ENCODE measurements at places on chromosomes 11 and 22.

- no peak for DNase-seq
Measured at GRCh38 chr22:47177334-47177815, 414.9 kb downstream of the TBC1D22A start.

DNA sequence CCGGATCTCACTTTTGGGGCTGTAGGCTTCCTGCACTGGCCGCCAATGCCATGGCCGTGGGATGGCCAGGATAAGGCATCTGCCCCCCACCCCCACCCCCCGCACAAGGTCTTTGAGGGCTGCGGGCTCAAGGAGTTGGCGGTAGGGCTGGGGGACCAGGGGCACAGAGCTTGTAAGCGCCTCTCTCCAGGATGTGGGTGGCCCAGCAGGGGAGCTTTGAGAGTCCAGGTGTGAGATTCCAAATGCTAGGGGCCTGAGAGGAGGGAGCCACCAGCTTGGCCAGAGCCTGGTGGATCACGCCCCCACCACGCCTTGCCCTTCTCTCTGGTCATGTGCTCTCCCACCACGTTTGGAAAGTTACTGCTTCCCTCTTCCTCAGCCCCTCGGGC is 5.0 kb downstream of the CD81 start:
- DNase-seq: no peak

- no peak for DNase-seq
Measured at GRCh38 chr22:44133161-44133560, 47.6 kb upstream of the PARVG start.

- no peak for DNase-seq
Measured at GRCh38 chr22:28817919-28818859, 17.8 kb upstream of the XBP1 start.

DNA sequence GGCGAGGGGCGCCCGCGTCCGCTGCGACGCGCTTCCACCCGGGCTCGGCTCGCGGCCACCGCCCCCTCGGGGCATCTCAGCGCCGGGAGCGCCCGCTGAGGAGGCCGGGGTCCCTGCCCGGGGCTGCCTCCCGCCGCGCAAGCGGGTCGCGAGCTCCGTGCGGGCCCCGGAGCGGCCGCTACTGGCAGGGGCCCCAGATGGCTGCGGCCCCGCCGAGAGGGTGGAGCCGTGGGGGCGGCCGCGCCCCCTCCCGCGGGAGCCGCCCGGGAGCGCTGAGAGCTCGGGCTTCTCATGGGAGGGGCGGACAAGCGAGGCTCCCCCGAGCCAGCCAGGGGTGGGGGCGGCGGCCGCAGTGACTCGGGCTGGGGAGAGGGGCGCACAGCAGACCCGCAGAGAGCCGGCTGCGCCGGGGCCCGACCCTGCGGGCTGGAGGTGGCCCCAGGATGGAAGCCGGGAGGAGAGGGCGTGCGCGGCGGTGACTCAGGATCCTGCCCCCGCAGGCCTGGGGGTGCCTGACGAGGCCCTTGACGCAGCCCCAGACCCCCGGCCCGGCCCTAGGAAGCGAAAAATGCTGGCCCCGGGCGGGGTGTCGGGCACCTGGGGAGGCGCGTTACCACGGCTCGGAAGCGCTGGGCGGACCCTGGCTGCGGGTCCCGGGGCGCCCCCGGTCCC is 603 bp upstream of the ZFTA start:
- DNase-seq: no peak

GRCh38 chr11:78408619-78409018 is 9.0 kb downstream of the GAB2 start:
- DNase-seq: no peak

GRCh38 chr11:103257360-103257759 is 148.1 kb downstream of the DYNC2H1 start:
- no peak for DNase-seq

- DNase-seq: no peak
Measured at GRCh38 chr22:49547751-49548239, 279.9 kb downstream of the BRD1 start.

DNA sequence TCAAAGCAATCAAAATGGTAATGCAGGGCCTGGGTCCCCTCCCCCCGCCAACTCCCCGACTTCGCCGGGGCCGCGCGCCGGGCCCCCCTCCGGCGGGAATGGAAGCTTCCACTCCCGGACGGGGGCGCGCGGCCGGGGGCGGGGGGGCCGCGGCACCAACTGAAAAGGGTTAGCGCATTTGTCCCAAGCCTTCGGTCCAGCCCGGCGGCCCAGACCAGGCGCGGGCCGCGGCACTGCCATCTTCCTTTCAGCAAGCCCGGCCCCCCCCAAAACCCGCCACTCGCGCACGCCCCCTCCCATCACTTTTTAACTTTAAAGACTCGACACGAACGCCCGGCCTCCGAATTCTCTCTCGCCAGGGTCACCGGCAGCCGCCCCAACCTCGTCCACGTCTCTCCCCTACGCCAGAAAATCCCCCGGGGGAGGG is 2.8 kb downstream of the PHF21B start:
- DNase-seq: no peak

DNA sequence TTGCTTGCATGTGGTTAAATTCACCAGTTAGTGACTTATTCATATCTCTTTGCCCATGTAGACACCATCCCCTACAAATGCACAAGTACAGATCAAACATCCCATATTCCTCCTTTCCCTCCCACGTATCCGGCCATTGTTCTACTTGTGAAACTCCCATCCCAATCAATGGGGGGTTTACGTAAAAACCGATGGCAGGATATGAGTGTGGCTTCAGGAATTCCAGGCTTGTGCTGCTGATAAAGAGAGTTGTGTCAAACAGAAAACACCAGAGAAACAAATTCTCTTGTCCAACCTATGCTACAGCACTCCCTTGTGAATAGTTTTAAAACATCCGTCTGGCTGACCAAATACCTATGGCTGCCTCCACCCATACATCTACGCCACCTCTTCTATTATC is 15.5 kb downstream of the FLI1 start:
- DNase-seq: no peak

GRCh38 chr11:93396316-93396715 is 65.8 kb downstream of the DEUP1 start:
- DNase-seq: no peak

- no peak for DNase-seq
Measured at GRCh38 chr11:61488651-61489291, 19.8 kb upstream of the LRRC10B start.

- no peak for DNase-seq
Measured at GRCh38 chr22:37312549-37313183, 30.4 kb downstream of the CYTH4 start.

GRCh38 chr11:11313426-11313825 is 39.6 kb downstream of the CSNK2A3 start:
- no peak for DNase-seq

DNA sequence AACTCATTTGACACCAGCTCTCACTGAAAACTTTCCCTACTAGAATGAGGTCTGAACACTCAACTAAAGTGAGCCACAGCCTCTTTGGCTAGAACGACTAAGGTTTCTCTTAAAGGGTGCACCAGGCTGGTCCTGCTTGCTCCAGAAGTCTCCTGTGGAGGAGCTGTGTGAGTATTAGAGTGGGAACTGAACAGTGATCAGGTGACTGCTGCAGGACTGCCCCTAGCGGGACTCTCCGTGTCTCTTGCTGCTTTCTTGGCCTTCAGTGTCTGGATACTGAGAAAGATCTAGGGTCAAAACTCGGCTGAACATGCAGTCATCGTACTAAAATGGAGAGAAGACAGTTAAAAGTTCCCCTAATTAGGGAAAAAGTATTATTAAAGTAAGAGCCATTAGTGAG is 34.6 kb downstream of the FAM118A start:
- DNase-seq: no peak

DNA sequence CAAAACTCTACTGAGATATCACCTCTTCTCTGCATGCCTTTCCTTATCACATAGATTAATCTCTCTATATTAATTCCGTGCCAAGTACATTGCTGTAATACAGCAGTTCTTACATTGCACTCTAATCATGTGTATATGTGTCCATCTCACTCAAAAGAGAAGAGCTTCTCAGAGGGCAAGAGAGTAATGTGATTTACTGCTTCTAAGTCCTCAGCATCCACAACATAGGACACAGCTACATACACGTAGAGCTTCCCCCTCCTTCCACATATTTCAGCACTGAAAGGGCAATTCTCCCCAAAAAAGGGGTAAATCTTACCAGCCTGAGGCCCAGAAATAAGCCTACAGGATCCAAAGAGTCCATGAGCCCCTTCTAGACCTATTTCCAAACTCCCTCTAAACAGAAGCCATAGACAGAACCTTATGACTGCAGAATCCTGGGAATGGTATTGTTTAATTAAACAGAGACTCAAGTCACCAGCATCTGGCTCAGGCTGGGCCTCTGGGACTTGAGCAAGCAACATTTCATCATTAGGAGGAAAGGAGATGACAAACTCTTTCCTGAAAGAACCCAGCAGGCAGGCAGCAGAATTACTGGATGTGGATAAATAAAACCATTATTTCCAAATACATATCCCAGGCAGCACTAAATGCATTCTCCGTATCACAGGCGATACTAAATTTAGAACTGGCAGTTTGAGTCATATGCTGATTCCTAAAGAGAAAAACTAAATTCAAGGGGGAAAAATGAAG is 87.2 kb downstream of the KCNC1 start:
- DNase-seq: no peak

- DNase-seq: no peak
Measured at GRCh38 chr11:1198561-1199240, 24.2 kb upstream of the MUC5B start.

GRCh38 chr11:119816660-119817059 is 87.7 kb upstream of the NECTIN1 start:
- DNase-seq: no peak

DNA sequence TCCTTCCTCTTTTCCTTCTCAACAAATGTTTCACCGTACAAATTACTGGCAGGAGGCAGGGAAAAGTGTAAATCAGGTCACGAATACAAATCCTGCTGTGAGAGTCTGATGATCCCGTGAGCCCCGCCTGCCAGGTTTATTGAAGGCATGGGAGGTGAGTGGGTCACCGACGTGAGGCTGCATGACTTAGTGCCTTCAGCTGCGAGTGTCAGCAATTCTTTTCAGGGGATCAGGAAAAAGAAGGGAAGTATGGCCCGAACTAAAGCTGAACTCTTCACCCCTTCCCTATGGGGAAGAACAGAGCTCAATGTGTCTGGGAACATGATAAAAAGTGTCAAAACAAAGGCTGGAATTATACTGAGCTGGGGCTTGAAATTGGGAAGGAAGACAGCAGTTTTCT is 166.2 kb downstream of the OPCML start:
- no peak for DNase-seq

DNA sequence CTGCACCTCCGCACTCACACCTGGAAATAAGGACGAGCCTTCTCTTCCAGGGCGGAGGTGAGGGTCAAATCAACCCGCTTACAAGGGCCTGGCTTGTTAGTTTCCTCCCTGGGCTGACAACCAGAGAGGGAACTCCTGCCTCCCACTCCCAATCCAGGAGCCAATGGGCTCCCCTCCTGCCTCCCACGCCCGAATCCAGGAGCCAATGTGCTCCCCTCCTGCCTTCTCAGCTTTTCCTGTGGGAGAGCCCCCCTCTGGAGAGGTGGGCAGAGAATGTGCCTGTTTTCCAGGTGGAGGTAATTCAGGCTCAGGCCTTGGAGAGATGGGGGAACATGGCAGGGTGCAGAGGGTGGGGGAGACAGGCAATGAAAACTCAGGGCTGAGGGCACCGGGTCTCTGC is 53.7 kb upstream of the TTLL12 start:
- DNase-seq: no peak

DNA sequence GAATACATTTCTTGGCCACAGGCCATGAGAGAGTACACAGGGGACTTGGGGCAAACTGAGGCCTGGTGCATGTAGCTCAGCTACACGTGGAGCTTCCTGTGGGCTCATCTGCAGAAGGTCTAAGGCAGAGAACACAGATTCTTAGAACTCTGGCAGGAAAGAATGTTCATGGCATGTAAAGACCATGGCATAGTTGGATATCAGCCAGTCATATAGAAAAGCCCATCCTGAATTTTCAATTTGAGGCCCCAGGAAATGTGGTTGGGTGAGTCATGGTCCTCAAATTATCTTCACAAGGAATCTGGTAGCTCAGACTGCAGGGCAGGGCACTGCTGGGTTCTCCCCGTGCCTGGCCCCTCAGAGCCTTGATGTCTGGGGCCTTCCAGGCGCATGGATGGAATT is 13.7 kb upstream of the ST3GAL4 start:
- no peak for DNase-seq

DNA sequence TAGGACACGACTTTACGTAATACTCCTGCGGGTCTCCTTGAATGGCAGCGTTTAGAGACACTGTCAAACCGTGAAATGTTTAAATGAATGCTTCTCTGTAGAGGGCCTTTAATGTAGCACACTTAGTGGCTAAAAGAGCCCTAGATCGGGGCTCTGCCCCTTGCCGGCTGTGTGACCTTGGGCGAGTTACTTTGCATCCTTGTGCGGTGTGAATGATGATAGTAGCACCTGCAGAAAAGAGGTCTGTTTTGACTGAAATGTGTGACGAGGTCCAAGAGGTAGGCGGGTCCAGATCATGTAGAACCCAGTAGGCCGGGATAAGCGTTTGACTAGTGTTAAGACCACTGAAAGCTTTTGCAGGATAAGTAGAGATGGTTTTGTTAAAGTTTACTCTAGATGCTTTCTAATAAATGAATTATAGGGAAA is 866 bp downstream of the MED17 start:
- DNase-seq: no peak

DNA sequence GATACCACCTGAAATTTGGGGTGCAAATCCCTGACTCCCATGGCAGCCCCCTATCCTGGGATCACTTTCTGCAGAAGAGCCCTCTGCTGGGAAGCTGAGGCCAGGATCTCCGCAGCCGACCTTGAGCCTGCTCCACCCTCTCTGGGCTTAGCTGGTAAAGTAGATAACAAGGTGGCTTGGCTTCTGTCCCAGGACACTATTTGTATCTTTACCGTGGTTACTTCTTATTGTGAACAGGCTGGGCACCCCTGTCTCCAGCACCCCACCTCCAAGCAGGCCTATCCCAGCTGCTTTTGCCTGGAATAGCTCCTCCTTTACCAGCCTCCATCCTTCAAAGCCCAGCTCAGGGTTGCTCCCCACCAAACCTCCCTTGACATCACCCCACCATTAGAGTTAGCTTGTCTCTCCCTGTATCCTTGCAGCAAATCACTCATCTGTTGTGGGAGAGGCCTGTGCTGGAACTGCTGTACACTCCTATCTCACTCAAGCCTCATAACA is 35.2 kb upstream of the P2RY2 start:
- no peak for DNase-seq

- no peak for DNase-seq
Measured at GRCh38 chr22:48886604-48887393, 940.9 kb downstream of the BRD1 start.

DNA sequence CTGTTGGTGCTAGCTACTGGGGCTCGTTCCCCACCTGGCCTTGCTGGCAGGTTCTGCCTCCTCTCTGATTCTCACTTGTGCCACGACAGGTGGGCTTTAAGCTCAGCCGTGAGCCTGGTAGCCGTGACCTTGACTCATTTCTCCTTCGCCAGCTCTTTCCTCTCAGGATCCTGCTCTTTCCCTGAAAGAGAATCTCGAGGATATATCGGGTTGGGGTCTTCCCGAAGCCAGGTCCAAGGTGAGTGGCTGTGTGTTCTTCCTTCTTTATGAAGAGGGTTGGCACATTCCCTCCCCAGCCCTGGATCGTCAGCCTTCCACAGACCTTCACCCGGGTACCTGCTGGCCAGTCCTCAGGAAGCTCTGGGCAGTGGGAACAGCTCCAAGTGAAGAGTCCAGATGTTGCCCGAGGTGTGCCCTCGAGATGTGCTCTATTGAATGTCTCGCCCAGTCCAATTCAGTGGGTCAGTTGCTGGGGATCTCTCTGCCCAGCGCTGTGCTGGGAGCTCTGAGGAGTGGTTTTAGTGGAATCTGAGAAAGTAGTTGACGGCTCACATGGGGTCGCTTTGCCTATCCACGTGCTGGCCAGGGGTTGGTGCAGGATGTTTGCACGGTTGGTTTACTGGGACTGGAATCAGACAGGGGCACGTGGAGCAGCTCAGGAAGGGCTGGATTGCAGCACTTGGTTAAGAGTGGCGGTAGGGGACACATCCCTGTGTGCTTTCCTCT is 1.4 kb downstream of the ZNF74 start:
- no peak for DNase-seq
